ENCODE measurements at places on chromosomes 16 and 17.

DNA sequence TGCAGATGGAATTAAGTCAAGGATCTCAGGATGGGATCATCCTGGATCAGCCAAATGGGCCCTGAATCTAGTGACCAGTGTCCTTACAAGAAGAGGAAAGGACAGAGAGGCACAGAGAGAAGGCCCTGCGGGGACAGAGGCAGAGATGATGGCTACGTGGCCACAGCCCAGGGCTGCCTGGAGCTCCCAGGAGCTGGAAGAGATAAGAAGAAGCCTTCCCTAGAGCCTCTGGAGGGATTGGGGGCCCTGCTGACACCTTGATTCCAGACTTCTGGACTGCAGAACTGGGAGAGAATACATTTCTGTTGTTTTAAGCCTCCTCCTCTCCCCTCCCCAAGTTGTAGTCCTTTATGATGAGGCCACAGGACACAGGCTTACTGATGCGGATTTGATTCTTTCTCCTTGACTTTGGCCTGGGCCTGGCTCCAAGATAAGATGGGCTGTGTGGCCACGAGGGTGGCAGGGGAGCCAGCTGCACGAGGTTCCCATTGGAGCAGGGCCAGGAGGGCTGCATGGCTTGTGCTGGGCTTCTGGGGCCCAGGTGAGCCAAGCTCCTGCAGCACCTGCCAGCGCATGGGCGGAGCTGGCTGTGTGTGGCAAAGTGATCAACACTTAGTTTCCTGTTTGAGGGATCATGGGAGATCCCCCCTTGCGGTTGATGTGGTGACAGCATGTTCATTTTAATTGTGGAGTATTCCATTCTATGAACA lies 146.1 kb downstream of the IRF8 start:
- no peak for DNase-seq

DNA sequence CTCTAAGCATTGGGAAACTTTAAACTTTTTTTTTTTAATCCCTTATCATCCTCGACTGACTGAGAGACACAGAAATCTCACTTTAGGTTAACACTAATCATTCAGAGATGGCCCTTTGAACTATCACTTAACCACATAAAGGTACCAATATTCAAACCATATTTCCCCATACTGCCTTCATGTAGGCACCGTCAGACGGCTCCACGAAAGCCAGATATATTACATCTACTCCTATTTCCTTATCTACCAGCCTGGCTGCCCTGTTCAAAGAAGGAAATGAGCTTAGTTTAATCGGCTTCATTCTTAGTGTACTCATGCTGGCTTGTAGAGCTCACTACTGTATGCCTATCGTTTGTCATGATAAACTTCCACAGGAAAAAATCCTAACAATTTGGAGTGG lies 270.9 kb downstream of the CEP112 start:
- no peak for DNase-seq

GRCh38 chr16:87792205-87792565 lies 26.4 kb upstream of the KLHDC4 start:
- DNase-seq: no peak

DNA sequence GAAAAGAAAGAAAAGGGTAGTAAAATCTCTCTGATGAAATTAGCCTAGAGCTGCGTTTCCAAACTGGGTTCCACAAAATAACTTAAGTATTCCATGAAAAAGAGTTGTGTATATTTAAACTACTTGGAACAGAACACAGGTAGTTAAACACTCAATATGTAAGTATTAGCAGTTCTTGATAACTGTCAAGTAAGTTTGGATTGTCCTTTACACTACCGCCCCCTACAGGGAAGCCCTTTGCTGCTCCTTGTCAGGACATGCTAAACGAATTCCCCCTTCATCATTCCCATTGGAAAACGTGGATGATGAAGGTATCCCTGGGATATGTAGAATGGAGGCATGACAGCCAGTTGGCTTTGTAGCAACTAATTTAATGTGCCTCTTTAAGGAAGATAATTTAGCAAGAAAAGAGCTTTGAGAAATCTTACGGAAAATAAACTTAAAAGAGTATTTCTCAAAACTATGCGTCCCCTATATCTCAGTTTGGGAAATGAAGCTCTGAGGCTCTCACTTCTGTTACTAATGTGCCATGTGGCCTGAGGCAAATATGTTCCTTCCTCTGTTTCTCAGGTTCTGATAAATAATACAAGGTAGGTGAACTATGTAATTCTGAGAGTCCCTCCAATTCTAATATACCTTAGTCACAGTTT lies 18.8 kb downstream of the NCBP3 start:
- DNase-seq: no peak

DNA sequence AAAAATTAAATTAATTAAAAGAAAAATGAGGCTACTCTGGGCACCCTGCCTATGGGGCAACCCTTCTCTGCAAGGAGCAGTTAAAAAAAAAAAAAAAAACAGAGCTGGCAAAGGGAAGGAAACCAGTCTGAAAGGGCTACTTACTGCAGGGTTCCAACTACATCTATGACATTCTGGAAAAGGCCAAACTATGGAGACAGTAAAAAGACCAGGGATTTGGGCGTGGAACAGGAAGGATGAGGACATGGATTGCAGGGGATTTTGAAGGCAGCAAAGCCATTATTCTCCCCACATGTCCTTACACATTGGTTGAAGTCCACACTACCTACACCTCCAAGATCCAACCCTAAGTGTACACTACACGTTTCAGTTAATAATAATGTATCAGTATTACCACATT lies 4.6 kb downstream of the RPH3AL start:
- no peak for DNase-seq

DNA sequence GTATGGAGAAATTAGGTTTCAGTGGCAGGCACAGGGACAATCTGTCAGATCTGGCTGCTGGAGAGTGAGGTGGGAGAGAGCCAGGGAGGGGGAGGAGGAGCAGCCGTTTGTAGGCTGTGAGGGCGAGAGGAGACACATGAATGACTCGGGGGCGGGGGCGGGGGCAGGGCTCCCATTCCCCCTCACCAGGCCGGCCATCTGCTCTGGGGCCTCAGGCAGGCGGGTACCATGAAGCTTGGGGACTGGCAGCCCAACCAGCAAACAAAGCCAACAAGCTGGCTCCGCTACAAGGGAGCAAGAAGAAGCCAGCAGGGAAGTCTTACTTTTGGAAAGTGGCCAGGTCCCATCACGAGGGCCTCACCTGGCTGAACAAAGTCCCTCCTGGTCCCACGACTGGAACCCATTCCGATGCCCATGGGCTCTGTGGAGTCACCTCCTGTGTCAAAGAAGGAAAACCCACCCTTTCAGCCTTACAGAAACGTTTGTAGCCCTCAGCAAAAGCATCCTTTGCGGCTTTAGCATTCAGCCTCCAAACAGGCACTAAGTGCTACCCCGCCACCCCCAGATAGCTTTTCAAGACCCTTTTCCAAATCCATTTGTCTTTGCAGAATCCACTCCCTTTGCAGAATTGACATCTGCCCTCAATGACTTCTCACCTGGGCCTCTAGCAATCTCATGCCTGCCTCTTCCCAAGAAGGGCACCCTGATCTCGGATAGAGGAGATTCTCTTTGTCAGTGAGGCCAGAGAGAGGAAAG lies 9.2 kb upstream of the SSTR2 start:
- DNase-seq: no peak

DNA sequence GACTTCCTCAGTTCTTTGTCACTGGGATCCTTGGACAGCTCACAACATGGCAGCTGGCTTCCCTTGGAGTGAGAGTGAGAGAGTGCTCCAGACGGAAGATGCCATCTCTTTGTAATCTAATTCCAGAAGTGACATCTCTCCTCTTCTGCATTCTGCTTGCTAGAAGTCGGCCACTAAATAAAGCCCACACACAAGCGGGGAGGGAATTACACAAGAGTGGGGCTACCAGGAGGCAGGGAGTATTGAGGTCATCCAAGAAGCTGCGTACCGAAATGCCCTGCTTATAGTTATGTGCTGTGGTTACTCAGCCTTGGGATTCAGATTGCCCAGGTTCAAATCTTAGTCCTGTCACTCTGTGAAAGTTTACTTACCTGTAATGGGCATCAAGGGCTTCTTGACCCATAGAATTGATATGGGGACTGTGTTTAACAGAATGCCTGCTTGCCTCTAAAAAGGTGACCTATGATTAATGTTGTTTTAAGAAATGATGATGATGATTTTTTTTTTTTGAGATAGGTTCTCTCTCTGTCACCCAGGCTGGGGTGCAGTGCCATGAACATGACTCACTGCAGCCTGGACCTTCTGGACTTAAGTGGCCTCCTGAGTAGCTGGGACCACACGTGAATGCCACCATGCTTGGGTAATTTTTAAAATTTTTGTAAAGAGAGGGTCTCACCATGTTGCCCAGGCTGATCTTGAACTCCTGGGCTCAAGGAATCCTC lies 120.9 kb upstream of the HS3ST2 start:
- no peak for DNase-seq

- DNase-seq: no peak
Measured at GRCh38 chr16:13921328-13921727, 1.4 kb downstream of the ERCC4 start.

DNA sequence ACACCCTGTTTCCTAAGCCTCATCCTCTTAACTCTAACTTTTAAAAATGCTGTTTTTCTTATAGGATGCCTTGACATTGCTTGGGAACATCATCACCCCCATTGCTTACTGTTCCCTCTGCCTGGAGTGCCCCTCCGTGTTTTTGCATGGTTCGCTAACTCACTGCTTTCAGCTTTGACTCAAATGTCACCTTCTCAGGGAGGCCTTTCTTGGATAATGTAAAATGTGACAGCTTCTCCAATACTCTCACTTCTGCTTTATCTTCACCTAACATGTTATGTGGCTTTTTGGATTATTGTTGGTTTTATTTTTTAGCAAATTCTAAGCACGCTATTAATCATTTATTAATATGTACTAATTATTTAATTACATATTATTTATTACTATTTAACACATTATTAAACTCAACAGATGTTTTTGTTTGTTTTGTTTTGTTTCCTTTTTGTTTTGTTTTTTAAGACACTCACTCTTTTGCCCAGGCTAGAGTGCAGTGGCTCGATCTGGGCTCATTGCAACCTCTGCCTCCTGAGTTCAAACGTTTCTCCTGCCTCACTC lies 3.8 kb downstream of the CRYM start:
- no peak for DNase-seq

DNA sequence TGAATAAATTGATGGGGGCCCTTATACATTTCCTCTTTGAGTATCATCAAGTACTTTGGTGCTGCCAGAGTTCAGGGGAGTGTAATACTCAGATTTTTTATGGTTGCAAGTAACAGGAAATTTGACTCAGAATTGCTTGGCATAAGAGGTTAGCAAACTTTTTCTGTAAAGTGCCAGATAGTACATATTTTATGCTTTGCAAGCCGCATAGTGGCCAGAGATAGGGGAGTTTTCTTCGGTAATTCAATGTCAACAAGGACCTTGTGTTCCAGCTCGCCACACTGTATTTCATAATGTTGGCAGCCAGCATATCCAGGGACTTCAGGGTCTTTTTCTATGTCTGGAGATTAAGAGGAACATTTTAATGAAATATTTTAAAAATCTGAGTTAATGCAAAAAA lies 51.0 kb upstream of the MARCHF10 start:
- no peak for DNase-seq

- DNase-seq: no peak
Measured at GRCh38 chr17:56325313-56326000, 172.2 kb downstream of the ANKFN1 start.

DNA sequence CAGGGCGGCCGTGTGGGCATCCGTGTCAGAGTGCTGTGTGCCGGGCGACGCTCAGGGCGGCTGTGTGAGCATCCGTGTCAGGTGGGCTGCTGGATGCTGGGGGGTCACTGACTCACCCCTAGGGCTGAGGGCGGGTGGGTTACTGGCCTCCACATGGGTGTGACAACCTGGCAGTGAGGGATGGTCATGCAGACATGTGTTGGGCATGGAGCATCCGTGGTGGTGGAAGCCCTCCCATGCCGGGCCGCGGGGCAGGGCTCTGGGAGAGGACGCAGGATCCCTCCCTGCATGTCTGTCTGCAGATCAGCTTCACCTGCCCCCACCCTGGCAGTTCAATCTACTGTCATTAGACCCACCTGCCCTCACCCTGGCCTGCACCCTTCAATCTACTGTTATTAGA lies 56.3 kb downstream of the METRNL start:
- DNase-seq: no peak

DNA sequence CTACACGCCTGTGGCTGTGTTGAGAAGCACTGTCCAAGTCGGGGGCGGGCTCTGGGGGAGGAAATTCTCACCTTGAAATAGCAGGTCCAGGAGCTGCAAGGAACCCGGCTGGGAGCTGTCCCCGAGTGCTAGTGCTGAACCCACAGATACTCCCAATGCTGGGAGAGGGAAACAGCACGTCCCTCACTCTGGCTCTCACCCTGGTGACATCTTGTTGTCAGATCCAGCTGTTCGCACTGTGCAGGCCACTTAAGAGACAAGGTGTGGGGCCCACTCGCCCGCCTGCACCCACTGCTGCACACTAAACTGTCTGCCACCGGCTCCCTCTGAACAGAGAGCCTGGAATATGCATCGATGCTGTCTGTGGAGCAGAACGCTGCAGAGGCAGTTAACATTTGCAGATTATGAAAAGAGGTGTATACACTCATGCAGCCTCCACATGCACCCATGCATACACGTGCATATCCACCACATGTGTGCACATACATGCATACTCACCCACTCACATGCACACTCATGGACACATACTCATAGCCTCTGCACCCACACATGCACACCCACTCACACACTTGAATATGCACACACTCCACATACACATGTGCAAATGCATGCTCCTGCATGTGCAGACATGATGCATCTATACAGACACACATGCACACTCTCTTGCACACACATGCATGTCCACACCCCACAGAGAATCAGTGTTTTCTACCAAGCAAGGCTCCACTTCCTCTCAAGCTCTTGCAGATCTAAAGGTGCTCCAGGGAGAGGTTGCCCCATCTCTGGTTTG lies 42.0 kb downstream of the MGAT5B start:
- DNase-seq: no peak

DNA sequence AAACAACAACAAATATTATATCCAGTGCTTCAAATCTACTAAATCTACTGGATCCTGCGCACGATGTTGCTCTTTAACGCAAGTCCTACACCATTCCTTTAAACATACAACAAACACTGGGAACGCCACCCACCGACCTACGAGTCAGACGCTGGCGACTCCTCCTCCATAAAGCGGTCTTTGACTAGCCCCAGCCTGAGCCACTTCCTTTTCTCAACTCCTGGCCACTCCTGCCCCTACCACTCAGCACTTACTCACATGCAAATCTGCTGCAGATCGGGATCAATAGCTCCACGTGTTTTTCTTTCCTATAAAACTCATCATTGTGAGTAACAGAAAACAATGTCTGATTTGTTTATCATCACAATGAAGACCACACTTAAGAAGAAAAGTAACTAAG lies 32.8 kb upstream of the MNT start:
- DNase-seq: no peak

DNA sequence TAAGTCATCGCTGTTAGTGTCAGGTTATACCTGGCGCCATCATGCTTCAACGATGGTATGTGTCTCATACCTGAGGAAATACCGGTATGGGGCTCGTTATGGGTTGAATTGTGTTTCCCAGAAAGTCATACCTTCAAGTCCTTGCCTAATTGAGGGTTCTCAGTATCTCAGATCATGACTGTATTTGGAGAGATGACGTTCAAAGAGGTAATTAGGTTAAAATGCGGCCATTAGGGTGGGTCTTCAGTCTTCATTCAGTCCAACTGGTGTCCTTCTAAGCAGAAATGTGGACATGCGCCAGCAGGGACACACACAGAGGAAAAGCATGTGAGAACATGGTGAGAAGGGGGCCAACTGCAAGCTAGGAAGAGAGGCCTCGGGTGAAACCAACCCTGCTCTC lies 37.5 kb upstream of the XYLT1 start:
- DNase-seq: no peak
